HL-60 (cell line): ENCODE measurements at places on chromosomes 16 and 17.

- DNase-seq: no peak
Measured at GRCh38 chr16:23994615-23995014, 158.8 kb downstream of the PRKCB start.

- DNase-seq: no peak
Measured at GRCh38 chr17:47853616-47854015, 2.7 kb upstream of the SP6 start.

DNA sequence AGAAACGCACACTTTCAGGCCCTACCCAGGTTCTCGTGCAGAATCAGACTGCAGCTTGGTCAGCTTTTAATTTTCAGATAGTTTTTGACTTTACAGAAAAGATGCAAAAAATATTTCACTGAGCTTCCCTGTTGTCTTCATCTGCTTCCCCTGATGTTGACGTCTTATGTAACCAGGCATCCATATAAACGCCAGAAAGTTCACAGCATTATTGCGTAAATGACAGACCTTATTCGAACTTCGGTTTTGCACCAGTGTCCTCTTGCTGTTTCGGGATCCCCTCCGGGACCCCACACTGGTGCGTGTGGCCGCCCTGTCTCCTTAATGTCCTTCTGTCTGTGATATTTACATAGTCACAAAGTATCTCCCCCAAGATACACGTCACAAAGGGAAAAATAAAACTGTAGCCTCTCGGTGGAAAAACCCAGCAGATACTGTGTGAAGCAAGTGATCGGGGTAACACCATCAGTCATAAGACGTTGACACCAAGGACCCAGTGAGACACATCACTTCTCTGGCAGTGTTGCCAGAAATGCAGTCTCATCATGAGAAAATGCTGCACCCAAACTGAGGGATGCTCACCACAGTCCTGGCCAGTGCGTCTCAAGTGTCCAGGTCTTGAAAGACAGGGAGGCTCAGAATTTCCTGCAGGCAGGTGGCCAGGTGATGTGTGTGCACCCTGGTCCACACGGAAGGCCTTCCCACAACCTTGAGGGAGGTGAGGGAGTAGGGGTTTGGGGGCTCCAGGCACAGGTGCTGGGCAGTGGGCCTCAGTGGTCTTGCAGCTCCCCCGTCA is 4.3 kb downstream of the BANP start:
- DNase-seq: no peak

GRCh38 chr17:49748791-49749190 is 15.1 kb downstream of the FAM117A start:
- no peak for DNase-seq

GRCh38 chr17:66508896-66509844 is 206.8 kb downstream of the PRKCA start:
- DNase-seq: no peak

DNA sequence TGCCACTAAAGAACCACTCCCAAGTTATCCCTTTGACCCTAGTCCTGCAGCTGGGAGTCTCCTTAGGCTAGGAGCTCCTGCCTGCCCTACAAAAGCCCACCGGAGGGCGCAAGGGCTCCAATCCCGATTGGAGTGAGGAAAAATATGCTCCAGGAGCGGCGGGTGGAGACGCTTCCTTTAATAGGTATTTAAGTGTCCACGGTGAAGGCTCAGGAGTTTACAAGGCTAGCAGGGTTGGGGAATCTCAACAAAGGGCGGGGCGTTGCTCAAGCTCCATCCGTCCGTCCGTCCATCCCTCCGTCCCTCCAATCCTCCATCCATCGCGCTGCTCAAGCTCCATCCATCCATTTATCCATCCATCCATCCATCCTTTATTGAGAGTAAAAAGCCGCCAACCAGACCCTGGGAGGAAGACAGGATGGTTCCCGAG is 556 bp upstream of the SPNS1 start:
- DNase-seq: peak; percentile 42

DNA sequence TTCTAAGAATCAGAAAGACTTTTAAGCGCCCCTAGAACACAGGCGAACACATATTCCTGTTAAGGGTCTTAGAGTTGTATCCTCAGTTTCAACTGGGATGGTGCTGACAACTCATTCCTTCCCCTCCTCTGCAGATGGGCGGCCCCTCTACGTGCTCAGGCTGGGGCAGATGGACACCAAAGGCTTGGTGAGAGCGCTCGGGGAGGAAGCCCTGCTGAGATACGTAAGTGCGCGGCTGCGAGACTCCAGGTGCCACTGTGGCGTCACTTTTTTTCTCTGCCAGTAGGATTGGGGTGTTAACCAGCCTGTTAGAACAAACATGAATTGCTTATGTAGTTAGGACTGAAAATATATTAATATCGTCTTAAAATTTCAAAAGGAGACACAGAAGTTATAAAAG is 62.7 kb downstream of the SEC14L1 start:
- DNase-seq: no peak

DNA sequence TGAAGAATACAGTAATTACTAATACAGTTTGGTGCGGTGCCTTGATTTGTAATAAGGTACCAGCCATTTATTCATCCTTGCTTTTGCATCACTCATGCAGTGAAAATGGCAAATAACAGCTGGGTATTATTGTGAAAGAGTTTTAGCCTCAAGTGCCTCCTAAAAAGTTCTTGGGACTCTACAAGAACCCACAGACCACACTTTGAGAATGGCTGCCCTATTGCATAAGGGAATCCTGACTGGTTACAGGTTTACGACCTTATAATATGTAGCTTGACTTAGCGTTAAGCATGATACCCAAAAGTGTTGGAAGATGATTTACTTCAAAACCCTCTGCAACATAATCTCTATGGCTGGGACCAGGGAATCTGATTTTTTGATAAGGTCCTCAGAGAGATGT is 4.2 kb downstream of the MYH13 start:
- DNase-seq: no peak

DNA sequence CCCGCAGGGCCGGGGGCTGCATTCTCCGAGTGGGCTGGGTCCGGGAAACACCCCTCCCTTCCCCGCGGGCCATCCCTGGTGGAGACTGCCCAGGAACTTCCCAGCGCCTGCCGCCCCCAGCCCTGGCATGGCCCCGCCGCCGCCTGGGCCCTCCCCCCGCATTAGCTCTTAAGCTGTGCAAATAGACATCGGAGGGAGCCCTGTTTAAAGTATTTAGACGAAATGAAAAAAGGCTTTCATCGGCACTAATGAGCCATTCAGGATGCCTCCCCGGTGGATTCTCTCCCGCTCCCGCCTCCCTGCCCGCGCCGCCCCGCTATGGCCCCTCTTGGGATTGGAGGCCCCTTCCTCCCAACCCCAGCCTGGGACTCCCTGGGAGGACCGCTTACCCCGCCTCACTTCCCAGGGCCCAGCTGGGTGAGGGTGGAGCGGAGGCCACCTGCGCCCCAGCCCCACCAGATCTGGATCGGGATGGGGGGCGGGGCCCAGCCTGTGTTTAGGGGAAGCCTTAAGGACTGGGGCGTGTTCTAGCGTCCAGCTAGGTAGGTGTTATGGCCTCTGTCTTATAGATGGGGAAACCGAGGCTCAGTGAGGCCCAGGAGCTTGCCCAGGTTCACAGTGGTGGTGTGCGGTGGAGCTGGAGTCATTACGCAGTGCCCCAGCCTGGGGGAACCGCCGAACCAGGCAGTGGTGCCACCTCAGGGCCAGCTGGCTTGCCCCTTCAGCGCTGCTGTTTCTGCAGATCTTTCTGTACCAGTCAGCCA is 19.7 kb downstream of the SEZ6 start:
- no peak for DNase-seq

DNA sequence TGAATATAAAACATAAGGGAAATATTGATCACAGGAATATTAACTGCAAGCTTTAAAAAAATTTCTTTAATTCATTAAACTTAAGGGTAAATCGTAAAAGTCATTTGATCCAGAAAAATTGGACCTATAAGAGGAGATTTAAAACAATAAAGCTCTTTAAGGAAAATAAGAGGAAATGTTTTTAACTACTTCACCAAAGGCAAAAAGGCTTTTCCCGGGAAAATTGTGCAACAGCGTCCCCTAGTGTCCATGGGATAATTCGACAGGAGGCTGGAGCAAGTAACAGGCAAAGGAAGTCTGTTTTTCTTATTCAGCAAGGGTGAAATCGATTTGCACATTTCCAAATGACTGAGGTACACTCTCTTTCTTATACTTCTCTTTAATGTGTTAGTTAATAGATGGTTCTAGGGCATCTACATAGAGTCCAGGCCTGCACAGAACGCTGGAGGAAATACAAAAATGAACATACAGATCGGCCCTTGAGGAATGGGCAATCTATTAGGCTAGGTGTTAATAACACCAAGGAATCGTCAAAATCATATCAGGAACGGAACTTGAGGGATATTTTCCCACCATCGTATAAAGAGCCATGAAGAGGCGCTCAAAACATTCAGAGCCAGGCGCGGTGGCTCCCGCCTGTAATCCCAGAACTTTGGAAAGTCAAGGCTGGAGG is 61.4 kb downstream of the ZNF18 start:
- peak; percentile 34 for DNase-seq

GRCh38 chr16:85137323-85138072 is 25.2 kb upstream of the CIBAR2 start:
- DNase-seq: no peak

GRCh38 chr17:37493249-37494027 is 3.7 kb downstream of the DUSP14 start:
- DNase-seq: no peak

DNA sequence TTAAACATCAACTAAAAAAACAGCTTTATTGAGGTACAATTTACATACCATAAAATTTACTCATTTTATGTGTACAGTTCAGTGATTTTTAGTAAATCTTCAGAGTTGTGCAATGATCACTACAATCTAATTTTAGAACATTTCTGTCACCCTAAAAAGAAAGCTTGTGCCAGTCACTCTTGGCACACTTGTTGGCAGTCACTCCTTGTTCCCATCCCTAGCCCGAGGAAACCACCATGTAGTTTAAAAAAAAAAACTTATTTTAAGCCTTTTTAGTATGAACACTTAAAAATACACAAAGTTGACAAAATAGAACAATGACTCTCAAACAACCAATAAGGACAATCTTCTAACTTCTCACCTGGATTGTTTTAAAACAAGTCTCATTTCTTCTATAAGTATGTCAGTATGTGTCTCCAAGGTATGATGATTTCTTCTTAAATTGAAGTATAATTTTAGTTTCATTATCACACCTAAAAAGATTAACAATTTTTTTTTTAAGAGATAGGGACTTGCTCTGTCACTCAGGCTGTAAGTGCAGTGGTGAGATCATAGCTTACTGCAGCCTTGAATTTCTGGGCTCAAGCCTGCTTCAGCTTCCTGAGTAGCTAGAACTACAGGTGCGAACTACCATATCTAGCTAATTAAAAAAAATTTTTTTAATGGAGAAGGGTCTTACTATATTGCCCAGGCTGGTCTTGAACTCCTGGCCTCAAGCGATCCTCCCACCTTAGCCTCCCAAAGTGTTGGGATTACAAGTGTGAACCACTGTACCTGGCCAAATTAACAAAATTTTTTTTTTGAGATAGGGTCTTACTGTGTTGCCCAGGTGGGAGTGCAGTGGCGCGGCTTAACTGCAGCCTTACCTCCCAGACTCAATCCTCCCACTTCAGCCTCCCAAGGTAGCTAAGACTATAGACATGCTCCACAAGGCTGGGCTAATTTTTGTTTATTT is 53.2 kb downstream of the PPM1E start:
- DNase-seq: no peak

GRCh38 chr16:69384974-69385373 is 833 bp downstream of the TERF2 start:
- no peak for DNase-seq

DNA sequence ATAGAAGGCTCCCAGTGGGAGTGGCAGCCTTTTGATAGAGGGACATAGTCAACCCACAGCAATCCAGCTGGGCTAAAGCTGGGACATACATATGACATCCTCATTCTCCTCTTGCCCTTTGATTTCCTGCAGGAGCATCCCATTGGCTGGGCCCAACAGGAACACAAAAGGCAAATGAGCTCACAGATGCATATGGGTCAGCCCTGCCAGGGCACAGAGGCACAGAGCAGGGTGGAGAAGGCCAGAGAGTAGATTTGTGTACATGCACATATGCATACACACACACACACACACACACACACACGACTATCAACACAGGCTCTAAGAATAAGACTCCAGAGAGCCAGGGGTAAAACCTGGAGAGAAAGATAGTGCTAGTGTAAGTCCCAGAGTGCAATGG is 58.6 kb downstream of the MMD start:
- no peak for DNase-seq

- DNase-seq: no peak
Measured at GRCh38 chr16:56781528-56781961, 51.6 kb downstream of the NUP93 start.

DNA sequence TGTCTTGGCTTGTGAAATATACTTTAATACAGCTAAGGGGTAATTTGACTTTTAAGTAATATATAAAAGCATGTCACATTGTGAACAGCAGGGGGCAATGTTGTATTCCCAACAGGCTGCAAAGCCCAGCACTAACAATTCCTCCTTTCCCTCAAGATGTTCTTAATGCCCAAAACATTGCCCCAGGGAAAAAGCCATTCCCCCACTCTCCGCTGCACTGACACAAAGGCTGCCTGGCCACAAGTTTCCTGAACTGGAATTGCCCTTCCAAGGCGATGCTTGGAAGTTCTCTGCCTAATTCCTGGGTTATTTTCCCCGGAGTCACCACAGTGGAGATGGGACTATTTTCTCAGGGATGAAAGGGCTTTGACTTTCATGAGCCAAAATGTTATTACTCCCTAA is 27.2 kb downstream of the CLEC16A start:
- no peak for DNase-seq

DNA sequence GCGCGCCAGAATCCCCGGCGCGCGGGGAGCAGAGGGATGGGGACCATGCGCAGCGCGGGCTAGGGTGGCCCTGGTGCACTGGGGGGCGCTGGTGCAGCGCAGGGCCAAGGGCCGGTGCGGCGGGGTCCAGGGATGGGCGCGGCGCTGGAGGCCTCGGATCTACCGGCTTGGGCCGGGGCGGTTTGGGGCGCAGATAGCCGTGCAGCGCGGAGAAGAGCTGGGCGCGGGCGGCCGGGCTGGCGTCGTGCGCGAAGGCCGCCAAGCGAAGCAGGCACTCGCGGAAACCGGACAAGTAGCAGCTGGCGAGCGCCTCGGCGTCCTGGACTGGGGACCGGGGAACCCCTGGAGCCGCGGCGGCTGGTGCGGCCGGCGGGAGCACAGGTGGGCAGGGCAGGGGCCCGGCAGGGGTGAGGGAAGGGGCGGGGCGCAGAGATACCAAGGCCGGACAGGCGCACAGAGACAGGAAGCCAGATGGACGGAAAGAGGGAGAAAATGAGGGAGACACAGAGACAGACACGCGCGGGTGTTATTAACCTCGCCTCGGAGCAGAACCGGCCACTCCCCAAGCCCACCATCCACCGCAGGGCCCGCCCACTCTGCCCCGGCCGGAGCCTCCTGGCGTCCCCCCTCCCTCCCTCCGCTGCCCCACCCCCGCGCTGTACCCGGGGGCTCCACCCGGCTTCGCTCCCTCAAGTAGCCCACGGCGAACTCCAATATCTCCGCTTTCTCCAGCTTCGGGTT is 2.1 kb downstream of the HES7 start:
- DNase-seq: no peak

- DNase-seq: no peak
Measured at GRCh38 chr17:74780443-74781238, 4.5 kb upstream of the NAT9 start.

- no peak for DNase-seq
Measured at GRCh38 chr17:82489117-82489516, 30.4 kb upstream of the FOXK2 start.

GRCh38 chr17:45692661-45693060 is 91.5 kb upstream of the CRHR1 start:
- no peak for DNase-seq

GRCh38 chr17:71063127-71063526 is 893.8 kb downstream of the KCNJ2 start:
- DNase-seq: no peak

GRCh38 chr17:54180950-54181349 is 358.2 kb downstream of the KIF2B start:
- DNase-seq: no peak
